ENCODE measurements at places on chromosomes 12 and 14.

DNA sequence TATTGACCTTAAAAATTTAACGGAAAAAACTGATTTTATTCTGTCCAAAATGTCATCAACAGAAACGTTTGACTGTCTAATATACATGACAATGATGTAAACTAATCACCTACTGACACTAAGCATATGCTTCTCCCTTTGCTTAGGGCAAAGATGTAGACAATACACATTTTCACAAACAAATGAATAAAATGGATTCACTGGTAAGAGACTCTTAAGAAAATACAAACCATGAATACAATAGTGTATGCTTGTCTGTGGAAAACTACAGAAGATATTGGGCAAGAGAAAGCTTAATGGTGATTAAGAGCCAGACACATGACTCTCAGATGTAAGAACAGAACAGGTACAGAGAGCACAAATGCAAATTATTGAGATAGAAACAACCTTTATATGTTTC, 1248.7 kb downstream of the FSCB start:
- DNase-seq: no peak

DNA sequence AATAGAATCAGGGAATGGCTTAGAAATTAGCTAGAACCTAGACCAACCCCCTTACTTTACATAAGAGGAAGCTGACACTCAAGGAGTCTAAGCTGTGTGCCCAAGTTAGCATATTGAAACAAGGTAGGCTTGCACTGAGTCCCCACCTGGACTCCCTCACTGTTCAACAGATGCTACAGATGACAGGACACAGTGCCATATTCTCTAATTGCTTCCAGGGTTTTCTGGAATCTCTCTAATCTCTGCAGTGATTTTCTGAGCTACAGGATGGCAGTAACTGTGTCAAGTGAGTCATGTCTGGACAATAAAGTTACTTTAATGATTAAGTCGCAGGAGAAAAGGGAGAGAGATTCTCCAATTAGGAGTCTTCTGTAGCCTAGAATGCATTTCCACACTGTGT, 35.8 kb downstream of the AKAP6 start:
- no peak for DNase-seq

DNA sequence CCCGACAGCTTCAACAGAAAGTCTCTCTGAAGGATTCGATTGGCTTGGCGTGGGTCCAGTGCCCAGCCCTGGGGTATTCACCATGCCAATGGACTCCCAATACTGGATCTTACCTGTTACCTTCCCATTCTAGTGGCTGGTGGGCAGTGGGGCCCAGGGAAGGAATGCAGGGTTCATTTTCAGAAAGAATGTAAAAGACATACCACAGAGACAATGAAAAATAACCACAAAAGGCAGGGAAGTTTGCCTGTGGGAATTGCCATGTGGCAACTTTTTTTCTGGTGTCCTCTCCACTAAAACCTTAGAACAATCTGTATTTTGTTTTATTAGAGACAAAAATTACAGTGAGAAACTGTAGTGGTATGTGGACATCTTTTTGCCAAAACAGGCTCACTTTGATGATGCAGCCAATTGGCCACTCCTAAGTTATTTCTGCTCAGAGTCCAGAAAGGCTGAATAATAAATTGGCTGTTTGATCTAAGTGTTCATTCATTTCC, 55.2 kb downstream of the PTGER2 start:
- DNase-seq: no peak

GRCh38 chr12:65875640-65876071, 51.4 kb downstream of the HMGA2 start:
- DNase-seq: no peak

DNA sequence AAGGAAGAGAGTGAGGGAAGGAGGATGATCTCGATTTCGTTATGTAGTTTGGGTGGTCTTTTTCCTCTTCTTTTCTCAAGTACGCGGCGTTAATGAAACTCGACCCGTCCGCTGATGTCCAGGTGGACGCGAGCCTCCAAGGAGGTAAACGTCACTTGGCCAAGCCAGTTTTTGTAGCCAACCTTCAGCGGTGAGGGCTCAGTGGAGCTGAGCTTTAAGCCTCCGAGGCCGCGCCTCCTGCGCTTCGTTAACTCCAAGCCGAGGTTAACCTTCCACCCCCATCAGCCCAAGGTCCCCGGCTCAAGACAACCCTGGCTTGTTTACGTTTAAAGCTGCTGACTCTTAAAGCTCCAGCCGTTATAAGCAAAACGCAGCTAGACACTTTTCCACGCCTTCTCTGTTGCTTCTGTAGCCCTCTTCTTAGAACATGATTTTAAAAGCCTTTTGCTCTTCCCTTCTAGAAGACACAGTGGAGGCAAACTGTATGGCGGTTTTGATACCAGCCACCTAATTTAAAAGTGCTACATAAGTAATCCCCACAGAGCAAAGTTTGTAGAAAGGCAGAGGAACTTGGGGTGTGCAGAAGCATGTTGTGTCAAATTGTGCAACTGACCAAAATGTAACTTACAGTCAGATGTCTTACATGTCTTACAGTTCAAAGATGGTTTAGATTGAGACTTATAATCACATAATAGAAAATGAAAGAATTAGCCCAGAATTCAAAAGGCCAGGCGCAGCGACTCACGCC, 923 bp upstream of the ITPR2 start:
- no peak for DNase-seq
